ENCODE measurements at places on chromosomes 2 and 18. TPM values are rescaled to one million over a fixed set of nuclear protein-coding genes. Genes with fewer than 3 reads are reported as not detected.

DNA sequence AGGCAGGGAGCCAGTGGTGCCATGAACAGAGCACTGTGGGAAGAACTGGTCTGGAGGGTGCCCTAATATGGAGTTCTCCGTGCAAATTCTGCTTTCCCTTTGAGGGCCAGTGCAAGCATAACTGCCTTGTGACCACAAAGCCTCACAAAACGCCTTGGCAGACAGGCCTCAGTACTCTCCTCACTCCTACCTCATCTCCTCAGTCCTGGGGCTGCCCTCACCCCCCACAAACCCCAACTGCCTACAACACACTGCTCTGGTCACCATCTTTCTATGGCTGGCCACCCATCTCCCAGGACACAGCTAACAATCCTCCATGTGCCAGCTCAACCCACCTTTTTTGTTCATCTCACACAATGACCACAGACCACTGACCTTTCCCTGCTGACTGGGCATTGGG lies 8.9 kb downstream of the COX5B start:
- no peak for DNase-seq

DNA sequence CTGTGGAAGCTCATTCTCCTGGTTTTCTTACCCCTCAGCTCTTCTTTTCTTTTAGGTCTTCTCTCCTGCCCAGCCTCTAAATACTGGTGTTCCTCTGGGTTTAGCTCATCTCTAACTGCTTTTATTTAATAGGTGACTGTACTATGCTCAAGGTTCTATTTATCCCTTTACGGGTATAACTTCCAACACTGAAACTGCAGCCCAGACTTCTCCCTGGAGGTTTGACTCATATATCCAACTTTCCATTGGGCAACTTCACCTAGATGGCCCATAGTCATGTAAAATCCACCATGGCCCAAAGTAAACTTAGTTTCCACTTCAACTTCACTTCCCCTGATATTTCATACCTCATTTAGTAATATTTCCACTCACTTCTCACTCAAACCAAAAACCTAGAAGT lies 273.1 kb downstream of the PLCL1 start:
- DNase-seq, result no peak

DNA sequence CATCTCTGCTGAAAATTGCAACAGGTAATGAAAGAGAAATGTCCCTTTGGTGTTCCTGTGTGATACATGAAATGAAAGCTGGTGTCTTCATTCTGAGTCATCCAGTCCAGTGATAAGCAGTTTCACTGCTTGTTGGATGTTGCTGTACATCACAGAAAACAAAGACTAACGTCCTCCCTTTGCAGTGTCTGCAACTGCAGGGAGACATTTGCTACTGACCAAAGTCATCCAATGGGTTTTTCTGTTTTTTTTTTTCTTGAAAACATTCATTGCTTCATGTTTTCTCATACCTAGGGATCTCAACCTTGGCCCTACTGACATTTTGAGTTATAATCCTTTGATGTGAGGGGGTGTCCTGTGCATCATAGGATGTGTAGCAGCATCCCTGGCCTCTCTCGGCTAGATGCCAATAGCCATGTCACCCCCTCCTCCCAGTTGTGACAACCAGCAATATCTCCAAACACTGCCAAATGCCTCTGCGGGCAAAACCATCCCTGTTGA lies 63.6 kb upstream of the FZD5 start:
- DNase-seq, result no peak

- peak; percentile 88 for DNase-seq
Measured at GRCh38 chr2:231052494-231053451, 3.9 kb upstream of the PSMD1 start.

GRCh38 chr2:40315683-40316082 lies 136.2 kb downstream of the SLC8A1 start:
- DNase-seq, result no peak

Gene ABCG5
- total RNA-seq, result not detected

Gene LRRTM1
- not detected for total RNA-seq

Gene UGT1A5
- total RNA-seq, result not detected

Gene CXCR2
- total RNA-seq, result 0.49 TPM

All from endothelial cell (in vitro differentiated cells).